Right ventricle myocardium inferior (tissue), 1 donor: ENCODE measurements at places on chromosomes 4 and X. TPM values are rescaled to one million over a fixed set of nuclear protein-coding genes. Genes with fewer than 3 reads are reported as not detected.

- DNase-seq, result no peak
Measured at GRCh38 chrX:136467303-136467702, 20.4 kb upstream of the BRS3 start.

- peak; percentile 74 for DNase-seq
Measured at GRCh38 chrX:12955882-12956703, 18.8 kb upstream of the TMSB4X start.

GRCh38 chr4:168839758-168840391, 170.2 kb downstream of the CBR4 start:
- no peak for DNase-seq

- no peak for DNase-seq
Measured at GRCh38 chrX:153762626-153763173, 1.3 kb upstream of the PLXNB3 start.

- no peak for DNase-seq
Measured at GRCh38 chr4:73883306-73883705, 14.1 kb downstream of the CXCL1 start.

DNA sequence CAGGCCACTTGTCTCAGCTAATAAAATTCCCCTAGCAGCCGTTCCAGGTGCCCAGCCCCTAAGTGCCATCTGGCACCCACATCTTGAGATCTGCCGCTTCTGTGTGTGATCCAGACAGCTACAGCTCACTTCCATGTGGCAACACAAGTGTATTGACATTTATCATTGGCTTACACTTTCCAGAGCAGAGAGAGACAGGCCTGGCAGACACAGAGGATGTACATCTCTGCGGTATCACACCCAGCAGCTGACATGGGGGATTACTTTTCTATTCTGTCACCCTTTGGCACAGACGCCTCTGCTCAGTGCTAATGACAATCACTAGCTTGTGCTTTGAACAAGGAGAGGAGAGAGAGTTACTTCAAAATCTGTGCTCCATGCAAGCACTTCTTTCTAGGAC, 195.9 kb downstream of the KDR start:
- no peak for DNase-seq

- DNase-seq, result no peak
Measured at GRCh38 chr4:78659264-78659663, 107.7 kb downstream of the ANXA3 start.

KLB gene
- 0.30 TPM for total RNA-seq

LETM1 gene
- total RNA-seq, result 39.8 TPM

KLF8 gene
- 3.1 TPM for total RNA-seq

PUDP gene
- 22.1 TPM for total RNA-seq
